Neural crest cell (in vitro differentiated cells): ENCODE measurements at places on chromosomes 6 and 20. TPM values are rescaled to one million over a fixed set of nuclear protein-coding genes. Genes with fewer than 3 reads are reported as not detected.
A peak's percentile ranks its signal among the peaks of the same experiment; 100 is the strongest.

DNA sequence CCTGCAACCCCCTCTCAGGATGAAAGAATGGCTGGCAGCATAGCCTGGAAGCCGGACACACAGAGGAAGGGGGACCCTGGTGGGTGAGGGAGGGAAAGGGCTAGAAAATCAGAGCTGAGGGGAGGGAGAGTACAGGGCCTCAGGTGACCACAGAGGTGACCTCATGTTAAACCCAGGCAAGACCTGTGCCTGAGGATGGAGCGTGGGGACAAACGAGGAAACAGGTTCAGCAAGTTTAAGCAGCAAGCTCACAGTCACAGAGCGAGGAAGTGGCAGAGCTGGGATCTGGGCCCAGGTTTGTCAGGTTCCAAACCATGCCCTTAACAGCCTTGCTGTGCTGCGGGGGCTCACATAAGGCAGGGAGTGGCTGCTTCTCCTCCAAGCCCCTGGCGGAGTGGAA is 4.0 kb upstream of the BPI start:
- no peaks in the 10 kb centered on the region for H3K36me3 ChIP-seq
- H3K4me3 ChIP-seq: no peak overlapping the region
- DNase-seq: no peak

GRCh38 chr6:154715446-154715845 is 17.8 kb upstream of the SCAF8 start:
- H3K4me3 ChIP-seq: no peak overlapping the region
- no peak overlapping the region for H3K27ac ChIP-seq
- no peaks in the 10 kb centered on the region for H3K27me3 ChIP-seq
- DNase-seq: no peak
- H3K4me1 ChIP-seq: peaks cover 5% of the 10 kb centered on the region
- peaks cover 2% of the 10 kb centered on the region for H3K36me3 ChIP-seq

GRCh38 chr20:2610326-2610725 is 42.1 kb upstream of the NOP56 start:
- no peak for DNase-seq
- H3K27me3 ChIP-seq: peaks cover 49% of the 10 kb centered on the region
- H3K4me1 ChIP-seq: no peaks in the 10 kb centered on the region
- peaks cover 2% of the 10 kb centered on the region for H3K36me3 ChIP-seq
- no peak overlapping the region for H3K27ac ChIP-seq
- H3K4me3 ChIP-seq: no peak overlapping the region

The SMLR1 gene
- not detected in 2 replicates for total RNA-seq

DNA sequence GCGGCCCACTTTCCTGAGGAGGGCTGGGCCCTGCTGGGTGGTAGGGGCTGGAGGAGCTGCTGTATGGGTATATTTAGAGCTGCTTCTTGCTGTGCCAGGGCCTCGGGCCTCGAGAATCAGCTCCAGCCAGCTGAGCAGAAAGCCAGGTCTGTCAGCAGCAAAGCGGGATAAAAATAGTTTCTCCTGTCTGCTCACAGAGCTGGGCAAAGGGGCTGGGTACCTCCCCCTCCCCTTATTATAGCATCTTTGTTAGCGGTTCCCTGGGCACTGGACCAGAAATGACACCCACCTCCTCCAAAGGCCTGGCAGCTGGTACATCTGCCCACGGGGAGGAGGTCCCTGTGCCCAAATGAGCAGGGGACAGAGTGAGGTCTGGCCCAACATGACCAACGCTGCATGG is 6.0 kb downstream of the SCRT2 start:
- no peak overlapping the region for H3K4me3 ChIP-seq
- DNase-seq: no peak
- H3K27ac ChIP-seq: no peak overlapping the region
- peaks cover 61% of the 10 kb centered on the region for H3K27me3 ChIP-seq
- no peaks in the 10 kb centered on the region for H3K36me3 ChIP-seq

GRCh38 chr6:28657381-28657768 is 131.7 kb downstream of the GPX5 start:
- peaks cover 39% of the 10 kb centered on the region for H3K27me3 ChIP-seq
- peak; percentile 9 for DNase-seq
- peaks cover 2% of the 10 kb centered on the region for H3K36me3 ChIP-seq
- H3K27ac ChIP-seq: peak overlapping the region; percentile 89
- H3K4me1 ChIP-seq: peaks cover 30% of the 10 kb centered on the region
- peak overlapping the region; percentile 93 for H3K4me3 ChIP-seq

The TBXT gene
- not detected in 2 replicates for total RNA-seq

DNA sequence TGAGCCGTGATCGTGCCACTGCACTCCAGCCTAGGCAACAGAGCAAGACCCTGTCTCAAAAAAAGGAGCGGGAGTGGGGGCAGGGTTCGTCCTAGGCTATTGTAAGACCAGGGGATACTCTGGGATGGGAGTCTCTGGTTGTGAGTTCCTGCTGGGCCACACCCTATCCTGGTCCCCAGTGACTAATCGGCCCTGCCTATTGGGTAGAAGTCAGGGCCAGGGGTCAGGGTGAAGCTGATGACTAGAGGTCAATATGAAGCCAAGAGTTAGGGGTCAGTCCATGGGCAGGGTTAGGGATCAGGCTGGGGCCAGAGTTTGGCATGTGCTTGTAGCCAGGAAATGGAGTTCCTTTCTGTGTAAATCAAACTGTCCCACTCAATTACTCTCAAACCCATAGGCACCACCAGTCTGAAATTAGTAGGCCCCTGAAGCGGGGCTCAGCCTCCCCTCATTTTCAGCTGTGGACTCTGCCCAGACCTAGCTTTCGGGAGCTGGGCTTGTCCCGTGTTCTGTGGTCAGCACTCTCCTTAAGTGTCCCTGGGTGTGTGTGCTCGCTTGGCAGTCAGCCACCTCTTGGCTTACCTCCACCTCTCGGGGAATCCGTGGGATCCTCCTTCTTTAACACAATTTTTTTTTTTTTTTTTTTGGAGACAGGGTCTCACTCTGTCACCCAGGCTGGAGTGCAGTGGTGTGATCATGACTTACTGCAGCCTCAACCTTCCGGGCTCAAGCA is 1.8 kb downstream of the HSPA12B start:
- H3K4me3 ChIP-seq: no peak overlapping the region
- H3K4me1 ChIP-seq: peaks cover 19% of the 10 kb centered on the region
- H3K27me3 ChIP-seq: peaks cover 11% of the 10 kb centered on the region
- DNase-seq: no peak
- H3K36me3 ChIP-seq: no peaks in the 10 kb centered on the region

DNA sequence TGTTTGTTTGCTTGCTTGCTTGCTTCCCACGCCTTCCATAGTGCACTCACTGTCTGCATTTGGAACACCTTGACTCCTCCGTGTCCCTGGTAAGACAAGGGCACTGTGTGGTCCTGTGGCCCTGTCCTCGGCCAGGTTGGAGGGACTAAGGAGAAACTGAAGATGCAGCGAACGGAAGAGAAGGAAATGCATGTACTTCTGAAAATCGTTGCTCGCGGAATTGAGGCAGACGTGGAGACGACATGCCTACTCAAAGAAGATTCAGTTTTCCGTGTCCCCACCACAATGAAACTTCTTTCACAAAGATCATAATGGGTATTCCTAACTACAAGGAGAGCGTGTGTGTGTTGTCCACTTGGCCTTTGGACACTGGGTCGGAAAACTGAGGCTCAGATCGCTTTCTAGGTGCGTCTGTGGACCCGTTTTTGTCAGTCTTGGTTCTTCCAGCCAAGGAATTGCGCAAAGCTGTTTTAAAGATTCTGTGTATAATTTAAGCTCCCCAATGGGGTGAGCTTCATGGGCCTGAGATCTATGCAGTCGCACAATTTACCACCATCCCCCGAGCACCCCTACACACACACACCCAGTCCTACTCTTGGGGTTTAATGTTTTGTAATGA is 120.4 kb upstream of the ZNF184 start:
- DNase-seq: no peak
- H3K27me3 ChIP-seq: peaks cover 42% of the 10 kb centered on the region
- no peak overlapping the region for H3K27ac ChIP-seq
- H3K36me3 ChIP-seq: no peaks in the 10 kb centered on the region
- no peaks in the 10 kb centered on the region for H3K4me1 ChIP-seq

GRCh38 chr20:24777746-24778145 is 171.3 kb upstream of the CST7 start:
- H3K27ac ChIP-seq: no peak overlapping the region
- H3K4me3 ChIP-seq: no peak overlapping the region
- H3K4me1 ChIP-seq: no peaks in the 10 kb centered on the region
- H3K36me3 ChIP-seq: no peaks in the 10 kb centered on the region

The SLC17A3 gene
- not detected in 2 replicates for total RNA-seq

GRCh38 chr6:152380993-152381898 is 255.9 kb downstream of the SYNE1 start:
- peaks cover 35% of the 10 kb centered on the region for H3K4me1 ChIP-seq
- no peaks in the 10 kb centered on the region for H3K36me3 ChIP-seq
- no peaks in the 10 kb centered on the region for H3K27me3 ChIP-seq
- peak overlapping the region; percentile 83 for H3K4me3 ChIP-seq
- H3K27ac ChIP-seq: peak overlapping the region; percentile 99
- peak; percentile 20 for DNase-seq

DNA sequence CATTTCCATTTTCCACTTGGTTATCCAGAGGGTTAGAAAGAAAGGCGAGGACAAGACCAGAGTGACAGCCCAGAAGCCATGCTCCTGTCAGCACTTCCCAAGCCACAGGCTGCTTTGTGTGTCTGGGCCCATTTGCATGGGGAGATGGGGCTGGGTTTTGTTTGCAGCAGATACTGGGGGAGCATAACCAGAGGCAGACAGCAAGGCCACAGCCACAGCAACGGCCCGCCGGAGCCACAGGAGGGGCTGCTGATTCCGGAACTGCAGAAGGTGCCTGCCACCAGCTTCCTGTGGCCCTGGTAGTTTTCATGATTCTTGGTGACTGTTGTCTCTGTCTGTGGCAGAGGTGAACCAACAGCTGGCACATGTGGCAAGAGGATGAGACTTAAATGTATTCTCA is 106.6 kb downstream of the DLL1 start:
- peaks cover 3% of the 10 kb centered on the region for H3K36me3 ChIP-seq
- no peak for DNase-seq

The CDSN gene
- total RNA-seq: not detected in 2 replicates
